Left kidney (tissue), 8 donors: ENCODE measurements at places on chromosomes 7 and 10. TPM values are rescaled to one million over a fixed set of nuclear protein-coding genes. Genes with fewer than 3 reads are reported as not detected.
A peak's percentile ranks its signal among the peaks of the same experiment; 100 is the strongest.

Gene ANK3
- polyA plus RNA-seq: 172 TPM

GRCh38 chr10:71835671-71836595 lies 15.1 kb downstream of the PSAP start:
- DNase-seq: peak; percentile 86

GRCh38 chr7:126715076-126715475 lies 537.7 kb downstream of the GRM8 start:
- DNase-seq: no peak

GRCh38 chr10:48805848-48806247 lies 121.2 kb downstream of the WDFY4 start:
- no peak for DNase-seq

GRCh38 chr10:5737352-5737751 lies 52.7 kb downstream of the TASOR2 start:
- DNase-seq: no peak

Gene OPN4
- not detected for polyA plus RNA-seq

Gene WDFY4
- 2.1 TPM for polyA plus RNA-seq

DNA sequence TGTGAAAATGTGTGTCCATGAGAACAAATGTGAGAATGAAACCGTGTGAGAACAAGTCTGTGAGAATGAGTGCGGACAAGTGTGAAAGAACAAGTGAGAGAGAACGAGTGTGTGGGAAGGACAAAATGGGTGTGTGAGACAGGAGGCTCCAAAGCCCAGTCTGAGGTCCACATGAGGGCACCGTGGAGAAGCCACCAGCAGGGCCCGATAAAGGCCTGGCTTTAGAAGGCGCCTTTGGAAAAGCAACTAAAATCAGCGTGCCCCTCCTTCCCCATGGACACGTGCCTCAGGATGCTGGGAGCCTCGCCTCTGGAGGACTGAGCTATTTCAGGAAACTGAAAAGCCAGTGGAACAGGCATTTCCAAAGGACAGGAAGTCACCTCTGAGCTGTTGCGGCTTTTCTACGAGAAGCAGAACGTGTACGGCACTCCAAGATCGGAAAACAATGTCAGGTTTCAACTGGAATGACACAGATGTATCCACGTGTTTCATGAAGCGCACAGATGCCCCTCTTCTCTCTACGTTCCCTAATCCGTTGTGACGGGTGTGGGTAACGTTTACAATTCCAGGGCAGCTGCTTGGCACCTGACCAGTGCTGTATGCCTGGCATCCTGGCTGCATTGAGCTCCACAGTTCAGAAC lies 46.4 kb downstream of the ESYT2 start:
- DNase-seq: no peak

Gene CASTOR2
- 8.4 TPM for polyA plus RNA-seq

Gene SPDYE6
- polyA plus RNA-seq: 6.3 TPM
